ENCODE measurements at places on chromosomes 13 and 19. TPM values are rescaled to one million over a fixed set of nuclear protein-coding genes. Genes with fewer than 3 reads are reported as not detected.

Gene TEX26
- total RNA-seq: not detected

Gene IL11
- total RNA-seq: 0.50 TPM

Gene FAM83E
- total RNA-seq: 2.8 TPM

Gene MAST1
- 2.5 TPM for total RNA-seq

Gene ZNF880
- 18.8 TPM for total RNA-seq

Gene CEACAM16
- not detected for total RNA-seq

Gene MRI1
- total RNA-seq: 59.3 TPM

DNA sequence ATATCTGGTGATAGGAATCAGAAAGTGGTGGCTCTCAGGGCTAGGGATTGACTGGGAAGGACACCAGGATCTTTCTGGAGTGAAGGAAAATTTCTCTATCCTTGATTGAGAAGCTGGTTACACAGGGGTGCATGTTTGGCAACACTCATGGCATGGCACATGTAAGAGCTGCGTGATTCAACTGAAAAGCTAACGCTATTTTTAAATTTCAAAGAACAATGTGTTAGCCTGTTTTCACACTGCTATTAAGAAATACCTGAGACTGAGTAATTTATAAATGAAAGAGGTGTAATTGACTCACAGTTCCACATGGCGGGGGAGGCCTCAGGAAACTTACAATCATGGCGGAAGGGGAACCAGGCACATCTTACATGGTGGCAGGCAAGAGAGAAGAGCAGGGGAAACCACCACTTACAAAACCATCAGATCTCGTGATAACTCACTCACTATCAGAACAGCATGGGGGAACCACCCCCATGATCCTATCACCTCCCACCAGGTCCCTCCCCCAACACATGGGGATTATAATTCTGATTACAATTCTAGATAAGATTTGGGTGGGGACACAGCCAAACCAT lies 7.4 kb downstream of the SIGLEC8 start:
- H3K4me1 ChIP-seq: peaks cover 31% of the 10 kb centered on the region
- H3K27ac ChIP-seq: no peak overlapping the region
- peak; percentile 35 for DNase-seq
- H3K27me3 ChIP-seq: peaks cover 11% of the 10 kb centered on the region
- peaks cover 17% of the 10 kb centered on the region for H3K36me3 ChIP-seq
- no peak overlapping the region for H3K4me3 ChIP-seq

GRCh38 chr13:30481241-30481760 lies 15.6 kb upstream of the HMGB1 start:
- H3K27ac ChIP-seq: no peak overlapping the region
- peaks cover 21% of the 10 kb centered on the region for H3K27me3 ChIP-seq
- H3K36me3 ChIP-seq: no peaks in the 10 kb centered on the region
- no peaks in the 10 kb centered on the region for H3K4me1 ChIP-seq
- H3K4me3 ChIP-seq: no peak overlapping the region
- DNase-seq: no peak

DNA sequence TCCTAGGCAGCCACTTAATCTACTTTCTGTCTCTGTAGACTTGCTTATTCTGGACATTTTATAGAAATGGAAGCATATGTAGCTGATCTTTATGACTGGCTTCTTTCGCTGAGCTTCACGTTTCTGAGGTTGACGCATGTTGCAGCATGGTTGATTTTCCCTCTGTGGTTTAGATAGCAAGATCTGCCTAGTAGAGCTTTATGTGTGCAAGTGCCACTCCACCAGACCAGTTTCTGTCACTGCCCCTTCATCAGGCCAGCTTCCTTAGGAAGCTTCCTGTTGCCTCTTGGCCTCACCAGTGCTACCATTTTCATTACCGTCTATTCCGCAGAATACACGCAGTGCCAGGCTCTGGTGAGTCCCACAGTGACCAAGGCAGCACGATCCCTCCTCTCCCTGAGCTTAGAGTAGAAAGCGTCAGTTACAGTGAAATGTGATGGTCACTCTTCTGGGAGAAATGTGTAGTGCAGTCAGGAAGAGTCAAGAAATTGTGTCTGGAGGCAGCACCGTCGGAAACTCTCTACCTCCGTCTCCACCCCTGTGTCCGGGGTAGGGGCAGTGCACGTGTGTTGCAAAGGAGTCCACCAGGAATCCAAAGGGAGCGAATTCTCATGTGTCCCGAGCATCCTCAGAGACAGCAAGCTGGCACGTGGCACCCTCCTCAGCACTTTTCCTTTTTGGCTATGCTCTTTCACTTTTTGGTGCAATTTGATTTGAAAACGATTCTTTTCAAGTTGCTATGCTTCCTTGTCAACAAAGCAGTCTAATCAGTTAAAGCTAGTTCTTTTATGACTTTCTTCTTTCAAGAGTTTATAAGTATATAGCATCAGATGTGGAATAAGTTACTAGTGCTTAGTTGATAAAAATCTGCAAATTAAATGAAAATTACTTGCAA lies 45.4 kb upstream of the GPR183 start:
- peaks cover 24% of the 10 kb centered on the region for H3K36me3 ChIP-seq
- peak overlapping the region; percentile 9 for H3K4me3 ChIP-seq
- H3K4me1 ChIP-seq: peaks cover 77% of the 10 kb centered on the region
- DNase-seq: peak; percentile 62
- H3K27me3 ChIP-seq: no peaks in the 10 kb centered on the region
- H3K27ac ChIP-seq: peak overlapping the region; percentile 42

DNA sequence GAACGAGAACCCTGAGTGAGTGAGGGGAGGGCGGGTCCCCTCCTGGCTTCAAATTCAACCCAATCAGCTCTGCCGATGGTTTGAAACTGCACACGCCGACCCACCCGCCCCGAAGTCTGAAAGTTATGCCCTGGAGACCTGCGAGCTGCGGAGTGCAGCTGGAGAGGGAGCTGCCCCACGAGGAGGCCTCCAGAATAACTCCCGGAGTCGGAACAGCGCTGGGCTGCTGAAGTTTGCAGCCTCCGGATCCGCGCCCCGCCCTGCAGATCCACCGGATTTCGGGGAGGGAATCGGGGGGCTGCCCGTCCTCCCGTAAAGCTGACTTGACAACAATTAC lies 7.0 kb downstream of the POU4F1 start:
- H3K36me3 ChIP-seq: peaks cover 3% of the 10 kb centered on the region
- peaks cover 93% of the 10 kb centered on the region for H3K27me3 ChIP-seq
- no peak overlapping the region for H3K27ac ChIP-seq
- no peak overlapping the region for H3K4me3 ChIP-seq
- peaks cover 9% of the 10 kb centered on the region for H3K4me1 ChIP-seq
- no peak for DNase-seq

- H3K4me1 ChIP-seq: peaks cover 60% of the 10 kb centered on the region
- H3K27ac ChIP-seq: peak overlapping the region; percentile 60
- H3K4me3 ChIP-seq: no peak overlapping the region
- H3K27me3 ChIP-seq: no peaks in the 10 kb centered on the region
- no peak for DNase-seq
These were observed 33.4 kb downstream of the MBNL2 start for GRCh38 chr13:97255515-97256021.

DNA sequence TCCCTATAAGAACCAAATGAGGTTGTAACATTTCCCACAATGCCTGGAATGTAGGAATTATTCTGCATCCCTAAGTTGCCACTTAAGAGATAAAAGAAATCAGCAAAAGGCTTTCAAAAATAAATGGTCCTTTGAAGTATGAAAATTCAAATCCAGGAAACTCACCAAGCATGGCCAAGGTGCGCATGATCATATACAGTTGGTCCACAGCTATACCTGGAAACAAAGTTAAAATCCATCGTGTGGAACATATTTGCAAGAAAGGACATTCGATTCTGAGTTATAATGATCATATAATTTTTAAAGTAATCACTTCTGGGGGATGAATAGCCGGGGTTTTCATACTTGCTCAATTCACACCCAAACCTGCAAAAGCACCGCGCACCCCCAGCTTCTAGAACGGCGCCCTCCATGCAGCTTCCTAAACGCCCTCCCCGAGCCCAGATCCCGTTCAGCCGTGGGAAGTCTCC lies 525 bp downstream of the CARS2 start:
- H3K27ac ChIP-seq: peak overlapping the region; percentile 91
- DNase-seq: no peak
- peaks cover 13% of the 10 kb centered on the region for H3K36me3 ChIP-seq
- no peaks in the 10 kb centered on the region for H3K27me3 ChIP-seq

- peak overlapping the region; percentile 99 for H3K4me3 ChIP-seq
- no peaks in the 10 kb centered on the region for H3K27me3 ChIP-seq
- peak; percentile 62 for DNase-seq
- H3K36me3 ChIP-seq: peaks cover 58% of the 10 kb centered on the region
These were observed 2.0 kb downstream of the GPI start for GRCh38 chr19:34366738-34367623.

DNA sequence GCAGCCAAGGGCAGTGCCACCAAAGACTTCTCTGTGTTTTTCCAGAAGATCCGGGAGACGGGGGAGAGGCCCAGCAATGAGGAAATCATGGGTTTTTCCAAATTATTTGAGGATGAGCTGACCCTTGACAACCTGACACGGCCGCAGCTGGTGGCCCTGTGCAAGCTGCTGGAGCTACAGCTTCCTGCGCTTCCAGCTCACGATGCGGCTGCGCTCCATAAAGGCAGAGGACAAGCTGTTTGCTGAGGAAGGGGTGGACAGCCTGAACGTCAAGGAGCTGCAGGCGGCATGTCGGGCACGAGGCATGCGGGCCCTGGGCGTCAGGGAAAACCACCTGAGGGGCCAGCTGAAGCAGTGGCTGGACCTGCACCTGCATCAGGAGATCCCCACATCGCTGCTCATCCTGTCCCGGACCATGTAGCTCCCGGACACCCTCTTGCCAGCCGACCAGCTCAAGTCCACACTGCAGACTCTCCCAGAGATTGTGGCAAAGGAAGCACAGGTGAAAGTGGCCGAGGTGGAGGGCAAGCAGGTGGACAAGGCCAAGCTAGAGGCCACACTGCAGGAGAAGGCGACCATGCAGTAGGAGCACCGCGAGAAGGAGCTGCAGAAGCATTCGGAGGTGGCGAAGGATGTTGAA lies 11.7 kb downstream of the ZSCAN1 start:
- no peaks in the 10 kb centered on the region for H3K4me1 ChIP-seq
- peaks cover 4% of the 10 kb centered on the region for H3K36me3 ChIP-seq
- no peak overlapping the region for H3K27ac ChIP-seq
- H3K4me3 ChIP-seq: no peak overlapping the region
- H3K27me3 ChIP-seq: no peaks in the 10 kb centered on the region

GRCh38 chr19:46250076-46250735 lies 20.7 kb downstream of the IGFL1 start:
- no peak for DNase-seq
- H3K4me1 ChIP-seq: peaks cover 6% of the 10 kb centered on the region
- no peak overlapping the region for H3K4me3 ChIP-seq

DNA sequence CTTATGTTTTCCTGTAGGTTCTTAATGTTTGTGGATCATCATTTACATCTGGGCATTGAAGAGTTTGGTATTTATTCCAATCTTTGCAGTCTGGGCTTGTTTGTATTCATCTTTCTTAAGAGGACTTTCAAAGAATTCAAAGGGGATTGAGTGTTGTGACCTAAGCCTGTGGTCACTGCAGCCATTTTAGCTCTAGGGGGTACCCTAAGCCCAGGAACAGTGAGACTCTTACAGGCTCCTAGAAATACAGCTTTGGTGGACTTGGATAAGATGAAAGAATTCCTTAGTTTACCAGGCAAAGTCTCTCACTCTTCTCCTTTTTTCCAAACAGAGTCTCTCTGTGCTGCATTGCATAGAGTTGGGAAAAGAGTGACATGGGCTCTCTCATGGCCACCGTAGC lies 2539.0 kb upstream of the PCDH20 start:
- H3K4me3 ChIP-seq: no peak overlapping the region
- H3K27me3 ChIP-seq: no peaks in the 10 kb centered on the region
- no peak for DNase-seq

All from activated CD8-positive, alpha-beta memory T cell treated with anti-CD3 and anti-CD28 coated beads, Interleukin-2, amount 10 ng/mL, durations not matched to agents 7 days and 5 days (primary cell).